ENCODE measurements at places on chromosomes 2 and 18.
A peak's percentile ranks its signal among the peaks of the same experiment; 100 is the strongest.

GRCh38 chr2:216693414-216694080 lies 1.8 kb downstream of the IGFBP5 start:
- H3K4me3 ChIP-seq = peak overlapping the region; percentile 44
- no peak for DNase-seq
- peaks cover 28% of the 10 kb centered on the region for H3K27me3 ChIP-seq

DNA sequence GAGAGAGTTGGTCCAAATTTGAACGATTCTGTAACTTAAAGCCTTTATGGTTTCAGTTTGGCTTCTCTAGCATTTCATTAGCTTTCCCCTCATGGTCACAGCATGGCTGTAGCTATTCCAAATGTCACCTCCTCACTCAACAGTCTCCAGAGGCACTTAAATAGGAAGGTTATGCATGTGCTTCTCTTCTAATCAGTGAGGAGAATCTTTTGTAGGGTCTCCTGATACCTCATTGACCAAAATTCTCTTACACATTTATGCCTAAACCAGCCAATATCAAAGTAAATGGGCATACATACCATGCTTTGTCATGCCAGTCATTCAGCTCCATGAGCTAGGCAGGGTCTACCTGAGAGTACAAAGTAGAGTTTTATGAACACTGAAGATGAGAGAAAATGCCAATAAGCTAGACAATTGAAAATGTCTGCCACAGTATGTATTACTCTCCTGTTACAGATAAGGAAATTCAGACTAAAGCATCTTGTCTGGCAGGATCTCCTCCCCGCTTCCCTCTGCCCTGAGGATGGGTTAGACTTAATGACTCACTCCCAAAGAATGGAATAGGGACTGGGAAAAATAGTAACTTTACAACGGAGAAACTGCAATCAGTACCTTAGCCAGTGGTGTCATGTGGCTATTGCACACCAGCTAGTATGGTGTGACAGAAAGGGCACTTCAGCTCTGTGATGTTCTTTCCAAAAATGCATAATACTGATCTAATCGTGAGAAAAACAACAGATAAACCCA lies 15.4 kb downstream of the DSG2 start:
- H3K4me1 ChIP-seq = no peaks in the 10 kb centered on the region
- H3K27me3 ChIP-seq = no peaks in the 10 kb centered on the region
- no peak for DNase-seq
- H3K27ac ChIP-seq = no peak overlapping the region
- no peaks in the 10 kb centered on the region for H3K36me3 ChIP-seq

DNA sequence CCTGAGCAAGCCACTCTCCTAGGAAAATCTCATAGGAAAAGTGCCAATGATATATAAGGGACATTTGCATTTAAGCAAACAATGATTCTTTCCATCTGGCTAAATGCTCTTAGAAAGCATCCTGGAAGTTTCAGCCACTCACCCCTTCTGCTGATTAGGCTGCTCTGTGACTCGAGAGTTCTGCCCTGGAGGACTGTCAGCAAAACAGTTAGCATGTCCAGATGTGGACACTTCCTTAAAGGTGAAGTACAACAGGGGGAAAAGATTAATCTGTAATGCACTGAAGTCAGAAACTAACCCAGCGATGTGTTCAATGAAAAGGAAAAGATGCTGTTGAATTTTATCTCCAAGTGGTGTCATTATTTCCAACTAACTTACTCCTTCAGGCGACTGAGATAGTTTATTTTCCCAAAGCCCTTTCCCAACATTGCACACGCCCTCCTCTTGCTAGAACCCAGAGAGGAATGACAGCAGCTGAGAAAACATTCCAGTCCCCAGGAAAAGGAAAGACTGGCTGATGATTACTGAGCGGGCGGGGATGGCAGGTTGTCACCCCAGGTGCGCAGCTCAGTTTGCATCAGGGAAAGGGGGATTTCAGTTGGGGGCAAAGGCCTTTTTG lies 214.0 kb downstream of the SS18 start:
- H3K27ac ChIP-seq = no peak overlapping the region
- H3K4me3 ChIP-seq = no peak overlapping the region
- no peaks in the 10 kb centered on the region for H3K4me1 ChIP-seq
- no peaks in the 10 kb centered on the region for H3K27me3 ChIP-seq

- no peaks in the 10 kb centered on the region for H3K27me3 ChIP-seq
- H3K4me1 ChIP-seq = no peaks in the 10 kb centered on the region
- DNase-seq = no peak
- H3K27ac ChIP-seq = no peak overlapping the region
- H3K4me3 ChIP-seq = no peak overlapping the region
Measured at GRCh38 chr2:10890706-10891270, 20.9 kb upstream of the KCNF1 start.

DNA sequence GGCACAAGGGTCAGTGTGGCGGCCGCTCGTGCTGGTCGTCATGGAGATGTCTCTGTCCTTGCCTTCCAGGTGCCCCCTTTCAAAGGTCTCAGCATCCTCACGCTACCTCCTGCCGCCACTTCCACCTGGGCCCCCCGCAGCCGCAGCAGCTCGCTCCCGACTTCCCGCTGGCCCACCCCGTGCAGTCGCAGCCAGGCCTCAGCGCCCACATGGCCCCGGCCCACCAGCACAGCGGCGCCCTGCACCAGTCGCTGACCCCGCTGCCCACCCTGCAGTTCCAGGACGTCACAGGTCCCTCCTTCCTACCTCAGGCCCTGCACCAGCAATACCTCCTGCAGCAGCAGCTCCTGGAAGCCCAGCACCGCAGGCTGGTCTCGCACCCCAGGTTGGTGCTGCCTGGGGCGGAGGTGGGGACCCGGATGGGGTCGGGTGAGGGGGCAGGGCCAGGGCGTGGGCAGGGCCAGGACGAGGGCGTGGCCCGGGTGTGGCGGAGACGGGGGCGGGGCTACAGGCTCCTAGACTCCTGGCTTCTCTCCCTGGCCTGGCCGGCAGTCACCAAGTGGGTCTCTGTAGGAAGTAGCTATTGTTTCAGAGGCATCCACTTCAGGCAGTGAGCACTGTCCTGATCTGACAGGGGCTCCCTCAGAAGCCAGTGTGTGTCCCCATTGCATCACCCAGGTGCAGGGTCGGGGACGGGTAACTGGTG lies 223.7 kb downstream of the LOXHD1 start:
- H3K36me3 ChIP-seq = no peaks in the 10 kb centered on the region
- no peak overlapping the region for H3K27ac ChIP-seq
- DNase-seq = no peak
- H3K4me3 ChIP-seq = no peak overlapping the region

- H3K4me1 ChIP-seq = no peaks in the 10 kb centered on the region
- no peak overlapping the region for H3K27ac ChIP-seq
- H3K27me3 ChIP-seq = no peaks in the 10 kb centered on the region
- no peak overlapping the region for H3K4me3 ChIP-seq
Measured at GRCh38 chr18:8232791-8233190, 376.4 kb upstream of the RAB12 start.

DNA sequence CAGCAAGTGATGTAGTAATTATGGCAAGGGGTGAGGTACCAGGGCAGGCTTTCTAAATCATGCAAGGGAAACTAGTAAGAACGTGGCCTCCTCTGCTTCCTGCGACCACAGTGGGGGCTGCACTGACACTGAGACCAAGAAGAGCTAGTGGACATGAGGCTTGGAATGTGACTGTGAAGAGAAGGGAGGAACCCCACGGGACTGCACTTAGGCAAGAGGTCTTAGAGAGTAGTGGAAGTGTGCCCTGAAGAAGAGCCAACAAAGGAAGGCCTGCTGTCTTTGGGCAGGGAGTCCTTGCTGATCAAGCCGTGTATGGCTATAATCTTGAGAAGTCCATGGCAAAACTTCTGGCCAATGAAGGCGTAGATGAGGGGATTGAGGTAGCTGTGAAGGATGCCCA lies 8.9 kb upstream of the RUFY4 start:
- no peak overlapping the region for H3K4me3 ChIP-seq
- no peak for DNase-seq
- no peaks in the 10 kb centered on the region for H3K36me3 ChIP-seq

DNA sequence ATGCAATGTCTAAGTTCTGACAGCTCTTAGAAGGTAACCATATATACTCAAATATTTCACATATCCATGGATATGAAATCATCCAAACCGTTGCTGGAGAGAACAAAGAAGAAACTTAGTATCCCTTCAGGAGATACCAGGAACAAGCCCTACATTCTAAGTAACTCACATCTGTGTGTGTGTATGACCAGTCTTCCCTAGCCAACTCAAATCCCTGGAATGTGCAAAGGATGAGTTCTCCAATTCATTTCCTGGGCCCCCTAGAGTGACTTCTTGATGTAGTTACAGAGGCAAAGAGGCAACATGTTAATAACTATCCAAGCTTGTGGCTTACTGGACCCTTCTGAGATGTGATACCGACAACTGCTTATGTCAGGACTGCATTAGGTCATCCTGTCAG lies 20.1 kb downstream of the TPGS2 start:
- H3K4me3 ChIP-seq = no peak overlapping the region
- no peak for DNase-seq
- no peaks in the 10 kb centered on the region for H3K27me3 ChIP-seq
- H3K4me1 ChIP-seq = peaks cover 14% of the 10 kb centered on the region
- H3K36me3 ChIP-seq = peaks cover 5% of the 10 kb centered on the region

DNA sequence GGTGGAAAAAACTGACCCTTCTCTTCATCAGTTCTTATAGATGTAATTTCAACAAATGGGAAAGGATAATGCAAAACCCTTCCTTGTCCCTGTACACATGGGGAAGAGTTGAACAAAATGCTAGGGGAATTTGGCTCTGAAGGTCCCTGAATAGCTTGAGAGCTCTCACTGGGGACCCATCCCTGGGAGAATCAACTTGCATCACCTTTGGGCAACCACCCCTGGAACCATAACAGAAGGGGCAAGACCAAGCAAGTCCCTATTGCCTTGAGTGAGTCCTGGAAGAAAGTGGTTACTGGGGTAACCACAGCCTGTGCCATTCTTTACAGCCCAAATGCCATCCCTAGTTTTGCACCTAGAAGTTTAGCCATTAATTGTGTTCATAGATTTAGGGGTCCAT lies 52.2 kb upstream of the B3GNT2 start:
- no peaks in the 10 kb centered on the region for H3K27me3 ChIP-seq
- H3K4me3 ChIP-seq = no peak overlapping the region
- no peak for DNase-seq
- H3K4me1 ChIP-seq = no peaks in the 10 kb centered on the region
- no peaks in the 10 kb centered on the region for H3K36me3 ChIP-seq

DNA sequence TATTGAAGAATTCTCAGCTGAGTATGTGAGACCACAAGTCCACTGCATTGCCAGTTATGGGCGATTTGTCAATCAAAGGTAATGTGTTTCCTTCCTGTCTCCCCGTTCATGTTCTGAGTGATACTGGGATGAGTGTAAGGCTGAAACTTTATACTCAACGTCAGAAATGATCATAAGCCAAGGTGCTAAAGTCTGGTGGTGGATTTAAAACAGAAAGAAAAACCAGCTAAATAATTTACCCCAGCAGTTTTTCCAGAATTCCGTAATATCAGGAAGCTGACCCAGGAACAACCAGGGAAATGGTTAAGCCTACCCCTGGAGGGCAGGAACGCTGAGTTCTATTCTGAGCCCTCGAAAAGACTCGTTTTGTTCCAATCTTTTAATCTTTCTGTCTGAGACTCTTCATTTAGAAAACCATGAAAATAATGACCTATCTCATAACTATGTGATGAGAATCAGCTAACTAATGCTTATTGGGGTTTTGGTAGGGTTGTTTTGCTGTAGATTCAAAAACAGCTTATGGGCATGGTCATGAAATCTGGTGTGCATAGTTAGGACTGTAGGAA lies 149.6 kb downstream of the LAMA3 start:
- DNase-seq = no peak
- no peak overlapping the region for H3K4me3 ChIP-seq
- no peaks in the 10 kb centered on the region for H3K4me1 ChIP-seq
- H3K27me3 ChIP-seq = no peaks in the 10 kb centered on the region
- H3K36me3 ChIP-seq = no peaks in the 10 kb centered on the region

GRCh38 chr2:19297716-19298115 lies 60.7 kb downstream of the OSR1 start:
- H3K4me3 ChIP-seq = no peak overlapping the region
- H3K27me3 ChIP-seq = no peaks in the 10 kb centered on the region
- no peaks in the 10 kb centered on the region for H3K36me3 ChIP-seq
- H3K4me1 ChIP-seq = no peaks in the 10 kb centered on the region
- H3K27ac ChIP-seq = no peak overlapping the region

- no peak for DNase-seq
- no peaks in the 10 kb centered on the region for H3K27me3 ChIP-seq
- H3K4me1 ChIP-seq = peaks cover 42% of the 10 kb centered on the region
- peak overlapping the region; percentile 0 for H3K27ac ChIP-seq
Measured at GRCh38 chr18:3055186-3055728, 42.3 kb upstream of the LPIN2 start.

GRCh38 chr2:116874021-116874420 lies 940.5 kb upstream of the DDX18 start:
- H3K27me3 ChIP-seq = no peaks in the 10 kb centered on the region
- peak; percentile 39 for DNase-seq
- H3K4me1 ChIP-seq = no peaks in the 10 kb centered on the region
- H3K4me3 ChIP-seq = no peak overlapping the region
- H3K27ac ChIP-seq = no peak overlapping the region

DNA sequence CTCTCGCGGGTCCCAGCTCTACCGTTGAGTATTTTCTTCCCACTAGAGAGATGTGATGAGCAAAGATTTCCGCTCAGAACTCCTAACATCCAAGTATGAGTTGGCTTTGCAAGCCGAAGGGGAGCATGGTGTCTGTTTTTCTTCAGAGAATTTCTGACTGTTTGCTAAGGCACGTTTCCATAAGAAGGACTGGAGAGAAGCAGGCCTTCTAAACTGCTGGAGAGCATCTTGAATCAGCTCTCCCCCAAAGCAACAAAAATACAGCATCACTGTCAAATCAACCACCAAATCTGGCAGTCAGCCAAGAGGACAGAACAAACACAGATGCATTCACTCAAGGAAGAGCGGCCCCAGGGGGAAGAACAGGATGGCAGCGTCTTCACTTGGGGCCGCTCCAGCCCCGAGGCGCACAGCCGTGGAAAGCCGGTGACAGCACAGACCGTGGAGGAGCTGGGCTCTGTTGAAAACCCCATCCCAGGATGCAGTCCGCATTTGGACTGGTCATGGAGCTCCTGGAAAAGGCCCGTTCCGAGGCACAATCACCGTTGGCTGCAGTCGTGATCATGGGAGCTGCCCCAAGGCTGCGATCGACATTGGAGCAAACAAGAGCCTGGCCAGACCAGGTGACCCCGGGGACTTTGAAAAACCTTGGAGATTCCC lies 101.4 kb downstream of the NFATC1 start:
- H3K4me3 ChIP-seq = no peak overlapping the region
- H3K4me1 ChIP-seq = peaks cover 32% of the 10 kb centered on the region

- peak overlapping the region; percentile 40 for H3K27ac ChIP-seq
- H3K36me3 ChIP-seq = no peaks in the 10 kb centered on the region
- no peak overlapping the region for H3K4me3 ChIP-seq
- DNase-seq = no peak
- H3K27me3 ChIP-seq = no peaks in the 10 kb centered on the region
Measured at GRCh38 chr2:43391878-43392215, 165.4 kb upstream of the ZFP36L2 start.

- no peaks in the 10 kb centered on the region for H3K4me1 ChIP-seq
- H3K4me3 ChIP-seq = no peak overlapping the region
- H3K27me3 ChIP-seq = no peaks in the 10 kb centered on the region
- no peak overlapping the region for H3K27ac ChIP-seq
- H3K36me3 ChIP-seq = no peaks in the 10 kb centered on the region
Measured at GRCh38 chr2:147806846-147807245, 38.0 kb upstream of the ACVR2A start.

Measured in spleen (tissue), 13 donors.